A549 treated with DMSO at 1 μM for 4 hours (cell line): ENCODE measurements at places on chromosomes 4 and X. TPM values are rescaled to one million over a fixed set of nuclear protein-coding genes. Genes with fewer than 3 reads are reported as not detected.

Gene CCDC160
- 0.06 to 0.14 TPM in 2 of 5 replicates, not detected in the others for total RNA-seq

Gene PNCK
- 0.19 to 0.58 TPM (median 0.25 TPM) in 3 of 5 replicates, not detected in the others for total RNA-seq

Gene AFP
- total RNA-seq = 1.7 to 2.6 TPM (median 1.9 TPM) in 5 replicates

Gene SCRG1
- total RNA-seq = not detected in 5 replicates

Gene ADAM29
- not detected in 5 replicates for total RNA-seq

Gene FHIP1A
- total RNA-seq = 0.08 to 0.32 TPM (median 0.18 TPM) in 5 replicates

Gene EVC2
- 1.5 to 2.8 TPM (median 2.6 TPM) in 5 replicates for total RNA-seq

Gene RHOXF2B
- not detected in 5 replicates for total RNA-seq

Gene ENPEP
- 0.02 to 0.27 TPM (median 0.02 TPM) in 4 of 5 replicates, not detected in the other for total RNA-seq

Gene GNL3L
- 19.9 to 25.7 TPM (median 24.1 TPM) in 5 replicates for total RNA-seq

Gene SLC49A3
- 0.09 to 0.29 TPM (median 0.14 TPM) in 4 of 5 replicates, not detected in the other for total RNA-seq

Gene PDHA2
- total RNA-seq = not detected in 5 replicates

Gene RTL9
- total RNA-seq = 0.03 to 0.13 TPM (median 0.07 TPM) in 5 replicates

Gene YY2
- 2.0 to 3.1 TPM (median 2.4 TPM) in 5 replicates for total RNA-seq

Gene TECRL
- not detected in 5 replicates for total RNA-seq

Gene EVC
- 10.9 to 15.5 TPM (median 13.8 TPM) in 5 replicates for total RNA-seq

Gene CT45A1
- total RNA-seq = not detected in 5 replicates

Gene P2RY10
- total RNA-seq = not detected in 5 replicates

Gene MAGEC2
- not detected in 5 replicates for total RNA-seq
